ENCODE measurements at places on chromosomes 6 and 20. TPM values are rescaled to one million over a fixed set of nuclear protein-coding genes. Genes with fewer than 3 reads are reported as not detected.

- no peak for DNase-seq
Measured at GRCh38 chr6:139654888-139655782, 280.7 kb upstream of the CITED2 start.

DNA sequence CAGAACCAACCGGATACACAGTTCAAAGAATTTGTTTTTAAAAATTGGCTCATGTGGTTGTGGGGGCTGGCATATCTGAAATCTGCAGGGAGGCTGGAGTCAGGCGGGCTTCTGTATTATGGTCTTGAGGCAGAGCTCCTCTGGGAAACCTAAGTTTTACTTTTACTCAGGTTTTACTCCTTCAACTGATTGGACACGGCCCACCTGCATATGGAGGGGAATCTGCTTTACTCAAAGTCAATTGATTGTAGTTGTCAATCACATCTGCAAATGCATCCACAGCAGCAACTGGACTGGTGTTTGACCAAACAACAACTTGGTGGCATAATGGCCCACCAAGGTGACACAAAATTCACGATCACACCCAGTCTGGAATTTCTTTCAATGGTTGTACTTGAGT, 103.4 kb downstream of the ERMARD start:
- DNase-seq = no peak

GRCh38 chr6:73569121-73569520, 48.3 kb upstream of the EEF1A1 start:
- no peak for DNase-seq

GRCh38 chr6:3119040-3119723, 671 bp downstream of the BPHL start:
- DNase-seq = no peak

The NKX2-2 gene
- polyA plus RNA-seq = 0.60 TPM

The RPS18 gene
- polyA plus RNA-seq = 3,648 TPM

The SCUBE3 gene
- not detected for polyA plus RNA-seq

The MMP24OS gene
- 115 TPM for polyA plus RNA-seq

The RPP40 gene
- polyA plus RNA-seq = 6.5 TPM

DNA sequence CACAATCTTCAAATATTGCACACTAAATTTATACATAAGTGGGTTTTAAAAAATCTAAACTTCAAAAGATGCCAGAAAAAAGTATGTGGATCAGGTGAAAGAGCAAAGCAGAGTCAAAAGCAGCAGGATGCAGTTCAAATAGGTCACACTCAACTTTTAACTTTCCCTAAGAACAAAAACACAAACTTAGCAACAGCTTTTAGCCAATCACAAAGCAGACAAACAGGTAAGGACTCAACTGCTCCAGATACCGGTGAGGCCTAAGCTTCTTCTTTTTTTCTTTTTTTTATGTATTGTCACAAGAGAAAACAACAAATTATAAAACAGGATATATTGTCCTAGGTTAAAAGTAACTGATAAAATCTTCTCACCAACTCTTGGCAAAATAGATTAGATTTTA, 74.7 kb downstream of the SESN1 start:
- no peak for DNase-seq
